Karpas-422 (cell line): ENCODE measurements at places on chromosomes 1 and 21.

- DNase-seq: no peak
- H3K27ac ChIP-seq: no peak overlapping the region
- no peak overlapping the region for H3K4me3 ChIP-seq
- no peaks in the 10 kb centered on the region for H3K4me1 ChIP-seq
- H3K36me3 ChIP-seq: no peaks in the 10 kb centered on the region
Measured at GRCh38 chr21:14273736-14274538, 58.0 kb downstream of the RBM11 start.

DNA sequence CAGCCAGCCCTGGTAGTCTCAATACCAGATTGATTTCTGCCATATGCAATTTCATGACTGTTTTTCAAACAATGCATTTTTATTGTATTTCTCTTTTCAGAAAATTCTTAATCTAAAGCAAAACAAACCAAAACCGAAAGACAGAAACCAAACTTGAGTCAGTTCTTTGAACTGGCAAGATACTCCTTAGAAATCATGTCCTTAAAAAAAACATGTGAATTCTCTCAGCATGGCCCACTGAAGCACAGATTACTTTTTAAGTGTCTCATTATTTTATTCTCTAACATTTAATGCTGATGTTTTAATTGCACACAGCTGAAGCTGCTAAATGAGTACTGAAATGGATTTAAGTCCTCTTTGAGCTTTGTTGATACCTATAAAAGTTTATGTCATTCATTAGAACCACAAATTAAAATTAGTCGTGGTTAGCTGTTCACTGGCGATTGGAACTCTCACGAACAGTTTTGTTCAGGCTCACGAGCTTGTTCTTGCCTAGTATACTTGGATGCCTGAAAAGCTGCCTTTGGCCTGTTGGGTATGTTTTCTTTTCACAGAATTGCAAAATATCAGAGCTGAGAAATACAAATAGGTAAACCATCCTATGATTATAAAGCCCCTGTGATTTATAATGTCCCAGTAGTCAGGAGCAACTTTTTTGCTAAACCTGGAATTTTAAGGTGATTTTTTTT is 87.5 kb downstream of the CAMTA1 start:
- no peak for DNase-seq
- no peaks in the 10 kb centered on the region for H3K27me3 ChIP-seq
- H3K27ac ChIP-seq: no peak overlapping the region
- H3K4me3 ChIP-seq: no peak overlapping the region

DNA sequence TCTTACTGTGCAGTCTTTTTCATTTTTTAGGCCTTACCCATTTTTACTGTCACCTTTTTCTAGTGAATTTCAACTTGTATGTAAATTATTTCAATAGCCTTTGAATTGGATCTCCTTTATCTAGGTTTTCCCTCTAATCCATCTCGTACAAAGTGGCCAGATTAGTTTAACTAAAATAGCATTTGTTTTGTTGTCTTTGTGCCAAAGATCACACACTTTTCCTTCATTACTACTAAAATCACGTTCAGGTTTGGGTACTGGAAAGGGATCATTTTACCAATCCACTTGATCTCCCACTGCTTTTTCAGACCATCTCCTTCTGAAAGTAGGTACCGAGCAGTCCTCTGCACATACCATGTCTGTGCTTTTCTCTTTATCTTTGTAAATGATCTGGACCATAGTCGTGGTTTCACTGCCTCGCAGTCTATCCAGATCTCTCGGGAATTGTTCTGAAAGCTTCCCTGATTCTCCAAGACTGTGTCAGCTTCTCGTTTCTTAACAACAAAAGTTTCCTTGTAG is 20.1 kb downstream of the KDM1A start:
- H3K4me1 ChIP-seq: peaks cover 27% of the 10 kb centered on the region
- H3K36me3 ChIP-seq: no peaks in the 10 kb centered on the region
- H3K27ac ChIP-seq: no peak overlapping the region
- H3K27me3 ChIP-seq: no peaks in the 10 kb centered on the region
- H3K4me3 ChIP-seq: no peak overlapping the region

DNA sequence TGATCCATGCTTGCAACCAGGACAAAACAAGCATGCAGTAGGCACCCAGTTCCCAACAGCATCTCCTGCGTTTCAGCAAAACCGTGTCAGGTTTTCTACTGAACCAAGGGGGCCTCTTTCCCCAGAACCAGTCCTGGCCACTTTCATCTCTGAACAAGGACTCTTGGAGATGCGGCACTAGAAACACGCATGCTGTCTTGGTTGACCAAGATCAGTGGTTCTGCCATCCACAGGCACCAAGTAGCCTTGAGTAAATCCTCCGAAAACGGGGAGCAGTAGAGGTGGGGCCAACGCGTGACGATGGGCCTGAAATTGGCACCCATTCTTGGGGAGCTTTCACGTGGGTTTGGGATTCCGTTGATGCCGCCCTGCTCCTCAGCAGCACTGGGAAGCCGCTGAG is 62.5 kb upstream of the AJAP1 start:
- H3K27me3 ChIP-seq: no peaks in the 10 kb centered on the region
- H3K27ac ChIP-seq: no peak overlapping the region
- no peaks in the 10 kb centered on the region for H3K36me3 ChIP-seq
- H3K4me1 ChIP-seq: peaks cover 13% of the 10 kb centered on the region

DNA sequence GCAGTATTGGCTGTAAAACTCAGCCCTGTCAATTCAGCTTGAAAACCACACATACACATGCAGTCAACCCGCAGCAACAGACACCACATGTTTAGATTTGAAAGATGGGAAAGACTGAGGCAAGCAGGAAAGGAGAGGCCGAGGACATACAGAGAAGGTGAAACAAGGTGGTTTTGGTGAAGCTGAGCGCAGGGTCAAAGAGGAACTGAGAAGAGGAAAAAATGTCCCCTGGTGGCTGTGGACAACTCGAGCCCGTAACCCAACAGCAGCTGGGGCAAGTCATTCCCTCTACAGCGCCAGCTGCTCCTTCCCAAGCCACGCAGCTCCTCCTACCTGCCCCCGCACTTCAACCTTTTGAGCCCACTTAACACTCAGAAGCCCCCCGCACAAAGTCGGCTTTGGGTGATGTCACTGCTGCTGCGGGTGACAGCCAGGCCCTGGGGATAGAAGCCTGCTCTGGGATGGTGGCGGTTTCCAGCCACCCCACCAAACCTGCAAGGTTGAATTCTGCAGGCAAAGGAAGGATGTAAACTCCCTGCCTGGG is 63.0 kb downstream of the KCNN3 start:
- peak; percentile 69 for DNase-seq
- peak overlapping the region; percentile 73 for H3K27ac ChIP-seq
- peak overlapping the region; percentile 17; the same call in 1 of the 2 replicates for H3K4me3 ChIP-seq
- no peaks in the 10 kb centered on the region for H3K36me3 ChIP-seq

DNA sequence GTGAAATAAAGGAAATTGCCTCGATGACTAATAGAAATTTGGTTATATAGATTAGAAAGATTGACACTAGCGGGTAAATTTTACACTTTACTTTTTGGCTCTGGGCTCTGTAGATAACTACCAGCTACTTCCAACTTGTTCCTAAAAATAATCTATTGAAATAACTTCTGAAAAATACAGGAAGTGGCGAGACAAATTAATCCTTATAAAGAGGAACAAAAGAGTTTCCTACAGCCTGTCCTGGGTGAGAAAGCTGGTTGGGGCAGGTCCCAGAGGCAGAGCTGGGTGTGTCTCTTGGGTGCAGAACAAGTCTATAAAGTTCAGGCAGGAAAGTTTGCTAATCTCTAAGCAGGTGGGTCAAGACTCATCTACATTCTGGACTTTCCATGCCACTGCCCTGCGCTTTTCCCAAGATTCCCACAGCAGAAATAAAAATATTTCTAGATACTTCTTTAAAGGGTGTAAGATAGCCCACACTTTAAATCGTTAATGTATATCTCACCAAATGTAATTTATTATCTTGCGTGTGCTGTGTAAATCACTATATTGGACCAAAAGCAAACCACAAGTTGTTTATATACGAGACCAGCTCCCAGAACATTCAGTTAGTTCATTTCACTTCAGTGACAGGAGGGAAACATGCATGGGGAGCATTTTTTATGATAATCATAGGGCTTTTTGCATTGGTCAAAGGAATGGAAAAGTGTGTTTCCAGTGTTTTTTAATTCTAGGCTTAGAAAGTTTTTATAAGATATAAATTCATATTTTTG is 70.1 kb upstream of the NRIP1 start:
- H3K36me3 ChIP-seq: no peaks in the 10 kb centered on the region
- H3K27me3 ChIP-seq: no peaks in the 10 kb centered on the region
- DNase-seq: no peak
- H3K4me3 ChIP-seq: no peak overlapping the region
- H3K27ac ChIP-seq: no peak overlapping the region

GRCh38 chr1:193408782-193409293 is 222.4 kb upstream of the B3GALT2 start:
- no peaks in the 10 kb centered on the region for H3K36me3 ChIP-seq
- H3K4me1 ChIP-seq: no peaks in the 10 kb centered on the region
- no peaks in the 10 kb centered on the region for H3K27me3 ChIP-seq
- no peak overlapping the region for H3K27ac ChIP-seq
- DNase-seq: no peak
- no peak overlapping the region for H3K4me3 ChIP-seq

DNA sequence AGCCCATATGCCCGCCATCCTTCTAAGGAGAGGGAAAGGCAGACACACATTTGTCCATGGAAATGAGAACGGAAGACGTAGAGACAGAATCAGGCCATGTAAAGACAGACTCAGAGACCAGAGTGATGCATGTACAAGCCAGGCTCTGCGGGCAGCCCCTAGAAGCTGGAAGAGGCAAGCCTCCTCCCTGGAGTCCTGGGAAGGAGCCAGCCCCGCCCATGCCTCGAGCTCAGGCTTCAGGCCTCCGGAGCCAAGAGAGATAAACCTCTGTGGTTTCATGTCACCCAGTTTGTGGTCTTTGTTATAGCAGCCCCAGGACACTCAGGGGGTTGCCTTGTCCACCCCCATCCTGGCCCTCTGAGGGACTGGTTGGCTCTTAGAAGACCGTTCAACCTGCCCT is 11.6 kb downstream of the PDE9A start:
- no peak overlapping the region for H3K27ac ChIP-seq
- no peak for DNase-seq
- H3K4me1 ChIP-seq: peaks cover 1% of the 10 kb centered on the region
- no peaks in the 10 kb centered on the region for H3K27me3 ChIP-seq
- no peak overlapping the region for H3K4me3 ChIP-seq

GRCh38 chr1:56335394-56335793 is 244.0 kb downstream of the PLPP3 start:
- H3K27me3 ChIP-seq: no peaks in the 10 kb centered on the region
- no peak for DNase-seq
- H3K4me1 ChIP-seq: no peaks in the 10 kb centered on the region
- H3K36me3 ChIP-seq: no peaks in the 10 kb centered on the region
- no peak overlapping the region for H3K27ac ChIP-seq
- no peak overlapping the region for H3K4me3 ChIP-seq

- H3K27ac ChIP-seq: no peak overlapping the region
- peaks cover 16% of the 10 kb centered on the region for H3K4me1 ChIP-seq
- DNase-seq: no peak
- no peaks in the 10 kb centered on the region for H3K27me3 ChIP-seq
- H3K36me3 ChIP-seq: no peaks in the 10 kb centered on the region
Measured at GRCh38 chr1:180231936-180232335, 1.9 kb downstream of the LHX4 start.

GRCh38 chr1:178407655-178408054 is 89.1 kb downstream of the CLEC20A start:
- H3K4me3 ChIP-seq: peak overlapping the region; percentile 17; the same call in 1 of the 2 replicates
- peaks cover 28% of the 10 kb centered on the region for H3K4me1 ChIP-seq

- 0 out of 2 replicates have a peak, but pooled peaks cover 3% of the 10 kb centered on the region for H3K36me3 ChIP-seq
- H3K27ac ChIP-seq: no peak overlapping the region
- no peaks in the 10 kb centered on the region for H3K27me3 ChIP-seq
- H3K4me1 ChIP-seq: no peaks in the 10 kb centered on the region
- H3K4me3 ChIP-seq: no peak overlapping the region
Measured at GRCh38 chr1:151680826-151681225, 35.8 kb downstream of the CELF3 start.

GRCh38 chr1:156096640-156097391 is 14.6 kb upstream of the MEX3A start:
- H3K4me1 ChIP-seq: peaks cover 8% of the 10 kb centered on the region
- no peaks in the 10 kb centered on the region for H3K27me3 ChIP-seq
- peak; percentile 93 for DNase-seq
- H3K4me3 ChIP-seq: no peak overlapping the region; the same call in 1 of the 2 replicates

GRCh38 chr1:153957744-153958110 is 685 bp downstream of the CRTC2 start:
- no peaks in the 10 kb centered on the region for H3K27me3 ChIP-seq
- peaks cover 55% of the 10 kb centered on the region for H3K4me1 ChIP-seq
- H3K36me3 ChIP-seq: peaks cover 21% of the 10 kb centered on the region; the same call in 1 of the 2 replicates
- H3K27ac ChIP-seq: peak overlapping the region; percentile 65

- H3K27ac ChIP-seq: no peak overlapping the region
- peak; percentile 81 for DNase-seq
- H3K27me3 ChIP-seq: no peaks in the 10 kb centered on the region
- 0 out of 2 replicates have a peak, but pooled peaks cover 3% of the 10 kb centered on the region for H3K4me1 ChIP-seq
- peaks cover 12% of the 10 kb centered on the region; the same call in 1 of the 2 replicates for H3K36me3 ChIP-seq
- no peak overlapping the region for H3K4me3 ChIP-seq
Measured at GRCh38 chr1:228236744-228237143, 28.9 kb downstream of the OBSCN start.

DNA sequence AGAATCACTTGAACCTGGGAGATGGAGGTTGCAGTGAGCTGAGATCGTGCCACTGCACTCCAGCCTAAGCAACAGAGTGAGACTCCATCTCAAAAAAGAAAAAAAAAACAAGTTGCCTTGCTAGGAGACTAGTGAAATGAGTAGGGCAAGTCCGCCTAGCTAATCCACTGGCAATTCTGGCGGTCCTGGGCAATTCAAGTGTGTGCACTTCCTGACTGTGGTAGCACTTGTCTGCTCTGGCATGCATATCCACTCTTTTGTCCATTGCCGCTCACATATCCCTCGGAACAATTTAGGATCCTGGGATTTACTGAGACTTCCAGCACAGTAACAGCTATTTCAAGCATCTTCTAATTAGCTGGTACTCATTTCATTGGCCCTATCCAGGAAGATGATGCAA is 426.3 kb upstream of the ADGRL2 start:
- no peak overlapping the region for H3K4me3 ChIP-seq
- no peak overlapping the region for H3K27ac ChIP-seq
- H3K4me1 ChIP-seq: no peaks in the 10 kb centered on the region

- H3K27me3 ChIP-seq: no peaks in the 10 kb centered on the region
- peaks cover 3% of the 10 kb centered on the region for H3K4me1 ChIP-seq
Measured at GRCh38 chr1:167052389-167052788, 37.8 kb downstream of the GPA33 start.

- H3K36me3 ChIP-seq: no peaks in the 10 kb centered on the region
- DNase-seq: no peak
- no peak overlapping the region for H3K27ac ChIP-seq
- H3K27me3 ChIP-seq: no peaks in the 10 kb centered on the region
- no peak overlapping the region for H3K4me3 ChIP-seq
Measured at GRCh38 chr1:106223213-106223612, 833.3 kb upstream of the PRMT6 start.

DNA sequence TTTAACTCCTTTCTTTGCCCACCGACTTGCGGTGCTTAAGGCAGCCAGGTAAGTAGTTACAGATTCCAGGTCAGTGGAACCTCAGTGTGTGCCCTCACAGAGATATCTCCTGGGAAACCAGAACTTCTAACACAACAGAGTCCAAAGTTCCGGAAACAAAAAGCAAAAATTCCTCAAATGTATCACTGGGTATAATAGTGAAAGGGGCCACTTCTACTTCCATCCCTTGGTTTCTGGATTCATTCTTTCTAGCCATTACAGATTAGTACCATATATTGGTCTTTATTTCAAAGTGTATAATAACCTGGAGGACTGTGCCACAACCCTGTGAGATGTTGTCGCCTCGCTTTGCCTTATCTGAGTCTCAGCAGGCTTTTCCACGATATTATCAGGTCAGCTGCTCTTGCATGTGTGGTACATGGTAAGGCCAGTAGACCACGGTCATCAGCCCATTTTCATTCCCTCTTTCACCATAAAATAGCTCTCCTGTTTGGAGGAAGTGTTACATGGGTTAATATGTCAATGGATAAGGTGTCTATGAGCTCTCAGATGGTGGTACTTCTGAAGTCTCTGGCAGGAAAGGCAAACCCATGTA is 14.9 kb upstream of the VASH2 start:
- peaks cover 4% of the 10 kb centered on the region; the same call in 1 of the 2 replicates for H3K4me1 ChIP-seq
- H3K27ac ChIP-seq: no peak overlapping the region
- H3K36me3 ChIP-seq: no peaks in the 10 kb centered on the region
- no peak for DNase-seq
